Activated CD8-positive, alpha-beta memory T cell treated with anti-CD3 and anti-CD28 coated beads for 4 hours (primary cell): ENCODE measurements at places on chromosomes 1 and 21.

DNA sequence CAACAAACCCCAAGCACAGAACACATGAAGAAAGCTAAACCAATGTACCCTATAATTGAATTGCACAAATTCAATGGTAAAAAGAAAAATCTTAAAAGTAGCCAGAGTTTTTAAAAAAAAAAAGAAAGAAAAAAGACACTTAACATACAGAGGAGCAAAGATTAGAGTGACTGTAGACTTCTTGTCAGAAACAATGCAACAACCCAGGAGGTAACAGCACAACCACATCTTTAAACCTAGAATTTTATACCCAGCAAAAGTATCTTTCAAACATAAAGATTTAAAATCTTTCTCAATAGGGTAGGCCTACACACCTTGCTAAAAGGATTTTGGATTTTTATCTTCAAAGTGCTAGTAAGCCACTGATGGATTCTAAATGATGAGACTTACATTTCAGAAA is 64.4 kb downstream of the PHTF1 start:
- DNase-seq = no peak

GRCh38 chr1:22108339-22109105 is 34.4 kb downstream of the WNT4 start:
- no peak for DNase-seq

GRCh38 chr1:24737368-24738117 is 7.7 kb upstream of the CLIC4 start:
- no peak for DNase-seq

DNA sequence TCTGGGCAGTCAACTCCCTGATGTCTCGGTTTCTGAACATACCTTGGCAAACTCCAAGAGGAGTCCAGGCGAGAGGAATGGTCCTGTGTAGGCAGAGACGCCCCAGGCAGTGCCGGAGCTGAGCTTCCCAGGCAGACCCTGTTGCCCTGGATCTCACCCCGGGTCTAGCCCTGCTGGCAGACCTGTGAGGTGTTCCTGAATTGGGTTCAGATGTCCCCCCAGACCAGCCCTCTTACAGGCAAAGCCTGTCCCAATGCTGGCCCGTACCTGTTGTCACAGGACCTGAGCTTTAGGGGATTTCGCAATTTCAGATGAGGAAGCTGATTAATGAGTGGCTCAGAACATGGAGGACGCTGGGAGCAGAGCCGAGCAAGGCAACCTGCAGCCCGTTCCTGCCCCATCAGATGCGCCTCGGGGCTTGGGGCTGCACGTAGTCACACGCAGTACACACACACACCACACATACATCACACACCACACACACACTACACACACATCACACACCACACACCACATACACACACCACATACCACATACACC is 38.5 kb upstream of the PDE9A start:
- peak; percentile 15 for DNase-seq

GRCh38 chr1:116159611-116160010 is 48.4 kb downstream of the MAB21L3 start:
- DNase-seq = no peak

DNA sequence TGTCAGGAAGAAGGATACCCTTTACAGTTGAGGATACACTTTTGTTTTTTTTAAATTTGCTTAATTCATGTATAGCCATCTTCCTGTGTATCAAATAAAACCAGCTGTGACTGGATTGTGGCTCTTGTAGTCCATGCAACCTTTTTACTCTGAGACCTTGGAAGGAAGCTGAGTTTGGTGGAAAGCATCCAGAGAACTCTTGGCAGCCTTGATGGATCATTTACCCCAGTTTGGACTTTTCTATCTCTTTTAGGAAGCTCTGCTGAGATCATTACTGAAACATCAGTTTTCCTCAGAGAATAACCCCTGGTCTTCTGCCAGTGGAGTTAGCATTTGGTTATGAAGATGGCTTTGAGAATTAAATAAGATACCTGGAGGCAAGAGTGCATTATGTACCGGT is 21.2 kb upstream of the APOBEC4 start:
- no peak for DNase-seq

DNA sequence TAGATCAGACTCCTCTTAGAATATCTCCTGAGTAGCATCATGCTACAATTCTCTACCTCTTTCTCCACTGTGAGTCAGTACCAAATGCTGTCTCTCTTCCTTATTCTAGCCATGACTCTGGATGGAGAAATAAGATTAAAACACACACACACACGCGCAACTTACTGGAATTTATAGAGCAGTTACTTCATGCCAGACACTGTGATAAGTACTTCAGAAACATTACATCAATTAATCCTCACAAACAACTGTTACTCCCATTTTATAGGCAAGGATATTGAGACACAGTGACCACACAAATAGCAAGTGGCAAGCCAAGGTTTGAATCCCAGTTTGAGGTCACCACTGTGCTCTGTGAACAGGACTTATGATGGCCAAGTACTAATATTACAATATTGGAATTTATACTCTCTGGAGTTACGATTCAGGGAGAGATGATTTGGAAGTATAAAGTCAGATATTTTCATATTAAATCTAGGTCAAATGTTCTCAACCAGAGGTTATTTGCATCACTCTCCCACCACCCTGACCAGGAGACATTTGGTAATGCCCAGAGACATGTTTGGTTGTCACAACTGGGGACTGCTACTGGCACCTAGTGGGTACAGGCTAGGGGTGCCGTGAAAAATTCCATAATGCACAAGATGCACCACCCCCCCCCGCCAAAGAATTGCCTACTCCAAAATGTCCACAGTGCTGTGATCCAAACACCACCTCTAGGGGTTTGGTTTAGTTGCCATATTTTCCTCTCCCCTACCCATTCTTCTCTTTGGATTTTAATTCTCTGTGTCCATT is 221.6 kb downstream of the LTN1 start:
- no peak for DNase-seq

DNA sequence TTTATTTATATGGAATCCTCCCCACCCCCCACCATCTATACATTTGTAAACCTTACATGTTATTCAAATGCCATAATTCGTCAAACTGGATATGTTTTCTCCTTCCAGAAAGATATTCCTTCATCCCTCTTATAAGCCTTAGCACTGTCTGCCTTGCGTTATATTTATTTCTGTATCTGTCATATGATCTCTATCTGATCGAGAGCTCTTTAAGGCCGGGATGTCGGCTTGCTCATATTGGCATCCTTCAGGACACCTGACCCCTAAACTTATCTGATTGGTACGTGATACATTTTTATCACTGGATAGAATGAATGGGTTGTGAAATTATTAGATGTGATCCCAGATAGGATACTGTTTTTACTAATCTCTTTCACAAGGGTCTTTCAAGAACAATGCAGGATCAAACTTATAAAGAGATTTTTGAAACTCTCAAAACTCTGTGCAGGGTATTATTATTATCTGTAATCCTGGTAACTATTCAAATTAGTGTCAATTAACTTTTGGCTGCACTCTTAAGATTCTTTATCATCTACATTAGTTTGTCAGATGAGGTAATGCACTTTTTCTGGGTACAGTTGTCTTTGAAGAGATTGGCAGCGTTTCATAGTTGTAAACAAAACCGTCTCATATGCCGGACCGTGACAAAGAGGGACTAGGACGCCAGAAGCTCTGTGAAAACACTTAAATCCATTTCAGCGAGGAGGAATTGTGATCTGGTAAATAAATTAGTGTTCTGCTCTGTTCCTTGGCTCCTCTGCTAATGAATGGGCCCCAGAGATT is 152.0 kb downstream of the KIF26B start:
- DNase-seq = no peak

GRCh38 chr1:8598783-8599182 is 218.7 kb downstream of the RERE start:
- DNase-seq = no peak

- DNase-seq = no peak
Measured at GRCh38 chr1:77322061-77322900, 40.5 kb downstream of the AK5 start.

GRCh38 chr21:46613391-46613790 is 8.5 kb upstream of the S100B start:
- DNase-seq = no peak

- DNase-seq = no peak
Measured at GRCh38 chr21:40613546-40614030, 233.4 kb downstream of the DSCAM start.

- no peak for DNase-seq
Measured at GRCh38 chr1:197264936-197265567, 3.0 kb upstream of the CRB1 start.

GRCh38 chr1:223421025-223421424 is 27.8 kb downstream of the CCDC185 start:
- DNase-seq = no peak

GRCh38 chr1:119631433-119632102 is 16.5 kb downstream of the ZNF697 start:
- no peak for DNase-seq

- no peak for DNase-seq
Measured at GRCh38 chr1:178921499-178921898, 50.6 kb upstream of the ANGPTL1 start.

- no peak for DNase-seq
Measured at GRCh38 chr1:99455760-99456159, 190.2 kb upstream of the PALMD start.

GRCh38 chr1:179322557-179322956 is 29.0 kb downstream of the SOAT1 start:
- DNase-seq = no peak

DNA sequence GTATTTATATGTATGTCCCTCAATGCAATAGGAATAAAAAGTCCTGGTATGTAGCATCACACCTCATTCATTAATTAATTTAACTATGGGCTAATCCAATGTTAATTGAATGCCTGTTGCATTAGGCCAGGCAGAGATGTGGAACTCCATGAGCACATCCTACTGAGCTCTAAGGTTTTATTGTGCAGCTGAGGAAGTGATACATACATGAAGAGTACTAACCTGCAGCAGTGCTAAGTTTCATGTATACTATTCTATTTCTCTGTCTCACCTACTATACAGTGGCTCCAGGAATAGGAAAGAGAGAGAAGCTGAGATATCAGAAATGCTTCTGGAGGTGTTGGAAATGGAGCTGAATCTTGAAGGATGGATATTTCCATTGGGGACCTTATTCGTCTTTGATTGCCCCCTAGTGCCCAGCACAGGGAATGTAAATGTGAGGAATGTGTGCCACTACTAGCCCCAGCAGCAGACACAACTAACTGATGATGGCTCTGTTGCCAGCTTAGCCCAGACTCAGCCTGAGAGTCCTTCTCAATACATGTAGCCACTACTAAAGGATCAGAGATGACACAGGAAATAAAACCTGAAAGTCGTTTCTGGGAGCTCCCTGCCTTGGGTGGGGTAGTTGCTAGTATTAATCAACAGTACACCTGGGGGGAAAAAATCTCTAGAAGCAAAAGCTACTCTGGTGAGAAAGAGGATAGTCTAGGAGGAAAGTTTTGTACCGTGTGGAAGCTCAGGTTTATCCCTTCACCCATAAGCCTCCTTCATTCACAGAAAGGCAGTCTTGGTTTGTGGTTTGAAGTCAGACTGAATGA is 173.3 kb upstream of the FOXD3 start:
- DNase-seq = no peak

DNA sequence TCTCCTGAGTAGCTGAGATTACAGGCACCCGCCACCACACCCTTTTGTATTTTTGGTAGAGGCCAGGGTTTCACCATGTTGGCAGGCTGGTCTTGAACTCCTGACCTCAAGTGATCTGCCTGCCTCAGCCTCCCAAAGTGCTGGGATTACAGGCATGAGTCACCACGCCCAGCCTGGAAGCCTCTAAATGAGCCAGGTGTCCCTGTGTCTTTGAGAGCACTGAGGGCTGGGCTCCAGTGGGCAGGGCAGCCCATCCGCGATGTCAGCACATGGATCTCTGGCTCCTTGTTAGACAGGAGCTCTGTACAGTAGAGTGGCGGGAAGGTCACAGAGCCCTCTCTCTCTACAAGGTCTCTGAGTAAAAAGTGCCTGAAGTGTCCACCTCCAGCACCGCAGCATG is 124.3 kb downstream of the PGBD5 start:
- DNase-seq = no peak

DNA sequence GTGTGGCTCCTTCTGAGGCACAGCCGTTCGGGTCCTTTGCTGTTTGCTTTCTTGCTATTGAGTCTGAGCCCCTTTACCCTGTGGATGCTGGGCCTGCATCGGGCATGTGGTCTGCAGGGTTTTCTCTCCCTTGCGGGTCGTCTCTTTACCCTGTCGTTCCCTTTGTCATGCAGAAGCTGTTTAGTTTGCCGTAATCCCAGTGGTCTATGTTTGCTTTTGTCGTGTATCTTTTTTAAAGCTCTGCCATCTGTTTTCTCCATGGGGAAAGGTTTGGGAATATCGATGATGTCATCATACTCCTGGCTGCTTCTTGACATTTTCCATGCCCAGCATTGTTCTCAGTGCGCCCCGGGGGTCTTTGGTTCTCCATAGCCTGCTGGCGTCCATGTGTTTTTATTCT is 68.2 kb downstream of the AGPAT3 start:
- DNase-seq = no peak

DNA sequence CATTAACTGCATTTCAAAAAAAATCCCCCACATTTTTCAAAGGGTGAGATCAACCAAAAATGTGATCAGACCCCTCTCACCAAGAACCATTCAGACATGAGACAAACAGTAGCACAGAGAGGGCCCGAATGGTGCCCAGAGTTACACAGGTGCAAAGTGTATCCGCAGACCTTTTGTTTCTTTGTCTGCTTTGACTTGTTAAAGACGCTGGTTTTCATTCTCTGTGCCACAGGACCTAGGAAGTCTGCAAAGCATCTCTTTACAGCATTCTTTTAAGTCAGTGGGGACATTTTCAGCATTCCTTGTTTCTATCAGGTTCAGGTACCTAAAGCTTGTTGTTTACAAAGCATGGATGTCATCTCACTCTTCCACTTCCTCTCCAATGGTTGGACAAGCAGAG is 87.2 kb upstream of the MAP1LC3C start:
- no peak for DNase-seq

- no peak for DNase-seq
Measured at GRCh38 chr1:4273747-4274146, 373.7 kb upstream of the C1orf174 start.

- DNase-seq = no peak
Measured at GRCh38 chr1:76262601-76263000, 188.1 kb downstream of the ST6GALNAC3 start.

- no peak for DNase-seq
Measured at GRCh38 chr1:119981986-119982815, 85.9 kb upstream of the ADAM30 start.

DNA sequence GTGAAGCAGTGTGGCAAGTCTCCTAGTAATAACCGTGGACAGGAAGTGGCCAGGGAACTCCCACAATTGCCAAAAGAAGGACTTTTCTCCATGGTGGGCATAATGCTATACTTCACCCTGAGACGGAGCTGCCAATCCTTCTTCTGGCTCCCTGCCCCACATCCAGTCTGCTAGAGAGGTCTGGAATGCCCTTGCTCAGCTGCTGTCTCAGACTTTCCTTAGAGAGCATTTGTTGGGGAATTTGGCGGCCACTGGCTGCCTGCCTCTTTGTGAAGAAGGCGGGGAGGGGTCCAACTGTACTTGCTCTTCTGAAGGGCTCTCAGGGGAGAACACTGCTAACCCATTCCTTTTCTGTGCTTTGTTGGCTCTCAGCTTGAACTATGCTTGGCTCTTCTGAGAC is 123.7 kb upstream of the EDN2 start:
- DNase-seq = no peak

GRCh38 chr1:89657886-89658285 is 25.0 kb downstream of the LRRC8C start:
- no peak for DNase-seq

GRCh38 chr1:160855181-160855981 is 7.3 kb downstream of the CD244 start:
- DNase-seq = no peak
